ENCODE measurements at places on chromosomes 7 and 10. TPM values are rescaled to one million over a fixed set of nuclear protein-coding genes. Genes with fewer than 3 reads are reported as not detected.

Gene OR2A5
- not detected for total RNA-seq

GRCh38 chr10:127694580-127695193 is 42.3 kb upstream of the FOXI2 start:
- no peaks in the 10 kb centered on the region for H3K4me1 ChIP-seq
- H3K27ac ChIP-seq = no peak overlapping the region
- H3K36me3 ChIP-seq = no peaks in the 10 kb centered on the region
- H3K4me3 ChIP-seq = no peak overlapping the region
- peak; percentile 7 for DNase-seq

- H3K36me3 ChIP-seq = no peaks in the 10 kb centered on the region
- H3K27me3 ChIP-seq = no peaks in the 10 kb centered on the region
- no peaks in the 10 kb centered on the region for H3K4me1 ChIP-seq
- DNase-seq = no peak
Observed at GRCh38 chr7:120260111-120260510, 12.9 kb upstream of the KCND2 start.

DNA sequence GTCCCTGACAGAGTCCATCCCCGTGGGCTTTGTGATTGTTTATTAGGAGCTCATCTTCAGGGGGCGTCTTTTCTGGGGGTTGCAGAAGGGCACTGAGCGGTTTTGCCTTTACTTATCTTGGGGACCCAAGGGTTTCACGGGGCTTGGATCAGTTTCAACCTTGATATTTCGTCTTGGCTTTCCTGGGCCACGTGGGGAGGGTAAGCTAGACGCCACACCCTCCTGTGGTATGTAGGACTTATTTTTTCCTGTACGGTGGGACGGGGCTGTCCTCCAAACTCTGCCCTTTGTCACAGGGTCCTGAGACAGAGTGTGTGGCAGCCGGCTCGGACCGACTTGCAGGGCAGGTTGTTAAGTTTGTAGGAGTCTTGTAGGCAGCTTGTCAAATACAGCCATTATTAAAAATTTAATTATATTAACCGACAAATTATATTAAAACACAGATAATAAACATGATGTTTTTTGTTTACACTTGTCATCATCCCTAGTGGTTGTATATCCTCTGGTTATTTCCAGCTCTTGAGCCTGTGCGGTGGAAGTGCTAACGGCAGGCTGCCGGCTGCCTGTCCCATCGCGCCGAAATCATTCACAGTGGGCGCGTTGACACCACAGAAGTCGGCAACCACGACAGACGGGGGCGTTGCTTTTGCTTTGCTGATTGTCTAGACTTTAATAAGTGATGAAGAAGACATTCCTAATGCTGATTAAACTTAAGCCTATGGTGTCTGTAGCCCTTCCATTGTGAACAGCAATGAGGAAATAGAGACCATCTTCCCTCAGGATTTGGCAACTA is 193.2 kb downstream of the DNAJB6 start:
- H3K4me3 ChIP-seq = no peak overlapping the region
- DNase-seq = no peak
- H3K36me3 ChIP-seq = no peaks in the 10 kb centered on the region
- no peak overlapping the region for H3K27ac ChIP-seq

- no peaks in the 10 kb centered on the region for H3K36me3 ChIP-seq
- no peak overlapping the region for H3K27ac ChIP-seq
- no peak for DNase-seq
- no peaks in the 10 kb centered on the region for H3K27me3 ChIP-seq
- no peaks in the 10 kb centered on the region for H3K4me1 ChIP-seq
Observed at GRCh38 chr10:5534880-5535856, 10.4 kb downstream of the CALML3 start.

- no peak overlapping the region for H3K27ac ChIP-seq
- no peaks in the 10 kb centered on the region for H3K4me1 ChIP-seq
- H3K27me3 ChIP-seq = no peaks in the 10 kb centered on the region
- no peak for DNase-seq
Observed at GRCh38 chr10:125627646-125628045, 55.3 kb downstream of the TEX36 start.

GRCh38 chr10:52759154-52759553 is 13.4 kb downstream of the MBL2 start:
- H3K36me3 ChIP-seq = no peaks in the 10 kb centered on the region
- no peak overlapping the region for H3K4me3 ChIP-seq
- no peaks in the 10 kb centered on the region for H3K27me3 ChIP-seq
- DNase-seq = no peak
- H3K4me1 ChIP-seq = no peaks in the 10 kb centered on the region

Gene MICU1
- 26.5 TPM for total RNA-seq

GRCh38 chr7:154388999-154389398 is 336.8 kb downstream of the DPP6 start:
- no peaks in the 10 kb centered on the region for H3K36me3 ChIP-seq
- no peak overlapping the region for H3K27ac ChIP-seq
- H3K4me1 ChIP-seq = no peaks in the 10 kb centered on the region
- H3K4me3 ChIP-seq = no peak overlapping the region

GRCh38 chr10:73998929-73999691 is 1.2 kb downstream of the VCL start:
- H3K27me3 ChIP-seq = no peaks in the 10 kb centered on the region
- H3K27ac ChIP-seq = peak overlapping the region; percentile 99
- H3K4me3 ChIP-seq = peak overlapping the region; percentile 99

- DNase-seq = no peak
- H3K27me3 ChIP-seq = no peaks in the 10 kb centered on the region
- no peaks in the 10 kb centered on the region for H3K4me1 ChIP-seq
- H3K27ac ChIP-seq = no peak overlapping the region
- no peaks in the 10 kb centered on the region for H3K36me3 ChIP-seq
Observed at GRCh38 chr7:63012633-63013183, 985.9 kb upstream of the ZNF722 start.

All from thyroid gland (tissue), 4 donors.